ENCODE measurements at places on chromosomes 6 and 20.

DNA sequence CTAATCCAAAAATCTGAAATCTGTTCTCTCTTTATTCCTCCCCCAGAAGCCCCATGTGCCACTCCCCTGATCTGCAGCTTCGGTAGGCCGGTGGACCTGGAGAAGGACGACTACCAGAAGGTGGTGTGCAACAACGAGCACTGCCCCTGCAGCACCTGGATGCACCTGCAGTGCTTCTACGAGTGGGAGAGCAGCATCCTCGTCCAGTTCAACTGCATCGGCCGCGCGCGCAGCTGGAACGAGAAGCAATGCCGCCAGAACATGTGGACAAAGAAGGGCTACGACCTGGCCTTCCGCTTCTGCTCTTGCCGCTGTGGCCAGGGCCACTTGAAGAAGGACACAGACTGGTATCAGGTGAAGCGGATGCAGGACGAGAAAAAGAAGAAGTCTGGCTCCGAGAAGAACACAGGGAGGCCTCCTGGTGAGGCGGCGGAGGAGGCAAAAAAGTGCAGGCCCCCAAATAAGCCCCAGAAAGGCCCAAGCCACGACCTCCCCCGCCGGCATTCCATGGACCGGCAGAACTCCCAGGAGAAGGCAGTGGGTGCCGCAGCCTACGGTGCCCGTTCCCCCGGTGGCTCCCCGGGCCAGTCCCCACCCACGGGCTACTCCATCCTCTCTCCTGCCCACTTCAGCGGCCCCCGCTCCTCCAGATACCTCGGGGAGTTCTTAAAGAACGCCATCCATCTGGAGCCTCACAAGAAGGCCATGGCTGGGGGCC, 31.5 kb downstream of the HECA start:
- DNase-seq = no peak

DNA sequence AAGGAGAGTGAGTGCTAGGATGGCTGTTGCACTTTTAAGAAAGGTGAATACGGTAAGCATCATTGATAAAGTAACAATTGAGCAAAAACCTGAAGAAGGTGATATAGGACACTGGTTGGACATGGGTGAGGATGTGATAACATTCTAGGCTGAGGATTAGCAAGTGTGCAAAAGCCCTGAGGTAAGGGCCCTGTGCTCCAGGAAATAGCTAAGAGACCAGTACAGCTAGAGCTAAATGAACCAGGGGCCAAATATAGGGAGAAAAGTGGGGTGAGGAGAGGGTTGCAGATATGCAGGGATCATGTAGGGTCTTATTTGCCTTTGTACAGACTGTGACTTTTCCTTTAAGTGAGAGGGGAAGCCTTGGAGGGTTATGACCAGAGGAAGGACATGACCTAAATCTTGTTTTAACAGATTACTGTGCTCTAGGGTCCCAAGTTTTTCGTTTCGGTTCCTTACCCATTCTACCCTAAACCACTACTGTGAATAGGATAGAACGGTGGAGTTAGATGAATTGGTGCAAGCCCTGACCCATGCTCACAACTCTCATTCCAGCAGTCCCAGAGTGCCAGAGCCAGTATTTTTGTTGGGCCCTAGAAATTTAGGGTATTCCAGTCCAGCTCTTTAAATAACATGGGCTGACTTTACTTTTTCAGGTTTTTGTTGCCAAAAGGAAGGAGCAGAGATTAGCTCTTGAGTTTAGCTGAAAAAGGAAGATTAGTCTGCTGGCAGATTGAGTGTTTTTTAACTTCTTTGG, 10.7 kb downstream of the MAPK14 start:
- no peak for DNase-seq

DNA sequence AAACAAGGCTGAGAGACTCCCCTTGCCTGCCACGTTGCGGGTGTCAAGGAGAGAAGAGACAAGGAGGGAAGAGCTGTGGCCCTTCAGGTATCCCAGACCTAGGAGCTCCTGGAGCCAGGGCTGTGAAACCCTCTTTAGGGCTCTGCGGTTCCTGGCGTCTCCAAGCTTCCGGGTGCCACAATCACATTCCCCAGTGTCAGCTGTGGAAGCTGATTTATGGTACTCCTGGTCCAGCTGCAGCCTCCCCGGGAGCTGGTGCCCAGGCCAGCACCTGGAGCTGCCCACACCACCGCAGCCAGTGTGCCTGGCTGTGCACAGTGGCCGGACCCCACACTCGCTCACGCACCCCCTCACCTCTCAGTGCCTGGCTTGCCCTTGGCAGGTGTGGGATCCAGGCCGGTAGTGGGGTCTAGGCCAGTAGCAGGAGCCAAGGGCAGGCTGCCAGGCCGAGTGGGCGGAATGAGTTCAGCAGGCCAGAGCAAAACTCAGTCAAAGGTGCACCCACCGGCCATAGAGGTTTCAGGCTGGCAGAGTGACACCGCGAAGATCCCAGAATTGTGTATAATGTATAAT, 58.9 kb upstream of the L3MBTL3 start:
- DNase-seq = no peak

- no peak for DNase-seq
These were observed 316.6 kb downstream of the THBS2 start for GRCh38 chr6:168937054-168937453.

DNA sequence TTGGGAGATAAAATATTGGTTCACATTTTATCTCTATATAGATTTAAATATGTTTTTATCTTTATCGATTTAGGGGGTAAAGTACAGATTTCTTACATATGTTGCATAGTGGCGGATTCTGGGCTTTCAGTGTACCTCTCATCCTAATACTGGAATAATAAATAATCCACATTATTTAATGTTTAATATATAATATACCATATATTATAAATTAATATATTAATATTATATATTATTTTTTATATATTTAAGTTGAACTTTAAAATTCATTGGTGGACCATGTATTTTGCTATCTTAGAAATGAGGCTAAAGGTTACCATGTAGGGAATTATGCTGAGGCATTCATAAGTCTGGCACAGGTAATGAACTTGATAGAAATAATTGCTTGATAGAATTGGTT, 89.6 kb upstream of the POPDC3 start:
- no peak for DNase-seq

- peak; percentile 55 for DNase-seq
These were observed 156.9 kb downstream of the VEGFA start for GRCh38 chr6:43926634-43927531.

- DNase-seq = no peak
These were observed 42.3 kb downstream of the CCDC170 start for GRCh38 chr6:151536188-151536479.

DNA sequence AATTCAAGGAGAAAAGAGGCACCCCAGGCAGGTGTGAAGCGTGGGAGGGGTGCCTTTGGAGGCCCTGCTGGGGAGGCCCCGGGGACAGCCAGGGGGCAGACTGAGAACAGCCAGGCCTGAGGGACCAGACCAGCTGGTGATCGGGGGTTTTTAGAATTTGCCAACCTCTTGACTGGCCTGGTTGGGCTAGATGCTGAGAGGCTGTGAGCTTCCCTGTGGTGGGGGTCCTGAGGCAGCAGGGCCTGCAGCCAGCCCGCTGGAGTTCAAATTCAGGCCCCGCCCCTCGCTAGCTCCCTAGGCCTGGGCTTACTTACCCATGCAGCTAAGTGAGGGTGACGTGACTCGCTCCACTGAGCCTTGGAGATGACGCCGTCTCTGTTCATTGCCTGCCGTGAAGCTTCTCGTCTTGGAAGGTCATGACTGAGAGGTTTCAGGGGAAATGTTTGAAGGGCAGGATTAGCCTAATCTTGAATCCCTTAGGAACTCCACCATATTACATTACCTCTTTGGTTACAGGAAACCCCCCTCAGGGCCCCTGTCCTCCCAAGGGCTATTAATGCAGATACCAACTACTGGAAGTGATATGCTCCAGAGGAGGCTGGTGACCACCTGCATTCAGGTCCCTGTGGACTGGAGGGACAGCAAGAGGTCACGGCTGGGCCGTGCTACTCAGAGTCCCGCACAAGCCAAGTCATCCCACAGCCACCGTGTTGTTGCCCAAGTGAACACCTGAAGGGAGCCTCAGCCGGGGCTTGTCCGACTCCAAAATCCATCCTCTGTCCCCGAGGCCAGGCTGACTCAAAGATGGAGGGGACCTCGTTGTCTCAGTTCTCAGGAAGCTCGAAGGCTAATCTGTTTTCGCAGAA, 73.9 kb upstream of the DUSP22 start:
- DNase-seq = no peak

DNA sequence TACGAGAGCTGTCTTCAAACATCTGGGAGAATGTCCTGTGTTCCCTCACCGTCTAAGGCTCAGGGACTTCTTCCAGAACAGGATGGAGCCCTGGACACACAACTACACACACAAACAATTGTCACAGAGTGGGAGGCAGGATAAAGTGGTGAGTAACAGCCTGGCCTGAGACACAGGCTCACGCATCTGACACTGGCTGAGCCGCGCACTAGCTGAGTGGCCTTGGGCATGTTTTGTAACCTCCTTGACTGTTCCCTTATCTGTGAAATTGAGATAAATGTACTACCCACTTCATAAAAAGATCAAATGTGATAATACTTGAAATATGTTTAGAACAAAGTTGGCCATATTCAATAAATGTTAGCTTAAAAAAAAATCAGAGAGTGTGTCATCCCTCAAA, 132.4 kb upstream of the ARMC2 start:
- DNase-seq = no peak

- no peak for DNase-seq
These were observed 68.1 kb upstream of the TOP1 start for GRCh38 chr20:40960521-40960956.

GRCh38 chr20:24206995-24207394, 218.4 kb upstream of the GGTLC1 start:
- DNase-seq = no peak

DNA sequence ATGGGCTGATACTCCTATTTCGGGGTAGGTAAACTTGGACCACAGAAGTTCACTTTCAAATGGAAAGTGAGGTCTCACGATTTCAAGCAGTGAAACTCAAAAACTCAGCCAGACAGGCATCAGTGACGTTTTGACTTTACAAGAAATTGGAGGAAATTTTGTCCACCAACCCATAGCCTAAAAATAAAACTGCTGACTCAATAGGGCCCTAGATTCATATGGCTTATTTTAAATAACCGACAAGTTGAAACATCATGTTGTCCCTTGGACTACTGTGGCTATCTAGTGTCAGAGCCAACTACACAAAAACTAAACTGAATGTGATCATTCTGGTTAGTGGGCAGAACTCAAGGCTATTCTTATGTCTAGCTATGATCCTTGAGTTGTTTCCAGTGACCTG, 486.3 kb downstream of the GRIK2 start:
- no peak for DNase-seq

GRCh38 chr6:118401325-118401975, 146.6 kb upstream of the PLN start:
- DNase-seq = no peak

DNA sequence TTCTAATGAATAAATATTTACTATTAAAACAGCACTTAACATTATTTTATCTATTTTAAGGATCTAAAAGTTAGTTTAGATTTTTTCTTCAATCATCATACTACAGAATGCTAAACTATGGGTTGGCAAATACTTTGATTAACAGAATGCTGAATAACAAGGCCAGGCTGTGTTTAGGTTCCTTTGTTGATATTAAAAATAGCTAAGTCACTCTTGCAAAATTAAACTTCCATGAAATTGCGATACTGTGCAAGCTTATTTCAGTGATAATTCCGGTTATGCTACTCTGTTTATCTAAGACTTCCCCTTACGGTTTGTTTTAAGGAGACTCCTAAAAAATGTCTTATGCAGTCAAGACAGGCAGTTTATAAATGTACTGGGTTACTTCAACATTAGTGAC, 2.8 kb downstream of the RNF24 start:
- no peak for DNase-seq

DNA sequence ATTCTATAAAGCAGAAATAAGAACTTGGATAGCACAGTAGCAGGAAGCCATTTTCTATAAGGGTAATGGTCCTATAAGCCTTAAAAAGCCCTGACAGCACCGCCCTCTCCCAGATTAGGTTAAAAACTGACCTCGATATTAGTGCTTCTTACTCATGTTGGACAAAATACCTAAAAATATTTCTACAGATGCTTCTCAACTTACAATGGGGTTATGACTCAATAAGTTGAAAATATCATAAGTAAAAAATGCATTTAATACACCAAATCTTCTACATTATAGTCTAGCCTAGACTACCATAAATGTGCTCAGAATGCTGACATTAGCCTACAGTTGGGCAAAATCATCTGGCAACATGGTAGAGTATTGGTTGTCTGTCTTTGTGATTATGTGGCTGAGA, 70.3 kb downstream of the SESN1 start:
- no peak for DNase-seq

- no peak for DNase-seq
These were observed 3.9 kb downstream of the CCN2 start for GRCh38 chr6:131946992-131947955.

- DNase-seq = no peak
These were observed 14.3 kb upstream of the TSBP1 start for GRCh38 chr6:32386040-32386439.

DNA sequence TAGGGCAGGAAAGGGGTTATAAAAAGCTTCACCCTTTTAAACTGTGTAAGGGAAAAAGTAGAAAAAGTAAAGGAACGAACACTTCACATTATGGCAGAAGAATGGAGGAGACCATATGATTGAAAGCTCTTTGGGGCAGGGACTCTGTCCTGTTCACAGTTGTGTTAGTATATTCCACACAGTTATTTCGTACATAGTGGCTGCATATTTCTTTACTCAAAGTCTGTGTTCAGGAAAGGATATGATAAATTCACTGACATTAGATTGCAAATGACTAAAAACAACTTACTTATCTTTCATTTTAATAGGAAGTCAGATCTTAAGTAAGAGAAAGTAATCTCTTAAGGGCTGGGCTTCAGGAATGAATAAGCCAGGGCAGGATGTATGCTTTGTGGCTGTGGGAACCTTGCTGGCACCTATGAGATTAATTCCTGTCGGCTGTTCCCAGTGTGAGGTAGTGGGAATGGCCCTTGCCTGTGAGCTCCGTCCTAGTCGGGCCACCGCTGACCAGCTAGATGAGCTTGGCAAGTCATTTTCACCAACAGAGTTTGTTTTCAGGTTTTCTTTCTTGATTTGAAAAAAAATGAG, 11.2 kb downstream of the PPP1R14C start:
- no peak for DNase-seq

GRCh38 chr6:118372413-118372812, 175.7 kb upstream of the PLN start:
- no peak for DNase-seq

DNA sequence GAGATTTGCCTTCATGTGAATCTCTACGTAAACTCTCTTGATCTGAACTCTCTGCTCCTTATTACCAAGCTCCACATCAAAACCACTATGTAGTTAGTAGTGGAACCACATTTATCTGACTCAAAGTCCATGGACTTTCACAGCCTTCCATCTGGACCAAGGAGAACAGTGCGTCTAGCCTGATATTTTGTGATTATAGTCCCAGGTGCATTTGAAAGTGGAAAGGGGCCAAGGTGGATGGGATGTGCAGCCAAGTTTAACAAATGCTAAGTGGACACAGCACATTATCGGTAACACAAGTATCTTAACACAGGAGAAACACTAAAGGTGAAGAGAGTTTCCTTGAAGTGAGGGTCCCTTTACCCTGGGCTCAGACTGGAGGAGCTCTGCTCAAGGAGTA, 281.2 kb upstream of the SGK1 start:
- DNase-seq = no peak

DNA sequence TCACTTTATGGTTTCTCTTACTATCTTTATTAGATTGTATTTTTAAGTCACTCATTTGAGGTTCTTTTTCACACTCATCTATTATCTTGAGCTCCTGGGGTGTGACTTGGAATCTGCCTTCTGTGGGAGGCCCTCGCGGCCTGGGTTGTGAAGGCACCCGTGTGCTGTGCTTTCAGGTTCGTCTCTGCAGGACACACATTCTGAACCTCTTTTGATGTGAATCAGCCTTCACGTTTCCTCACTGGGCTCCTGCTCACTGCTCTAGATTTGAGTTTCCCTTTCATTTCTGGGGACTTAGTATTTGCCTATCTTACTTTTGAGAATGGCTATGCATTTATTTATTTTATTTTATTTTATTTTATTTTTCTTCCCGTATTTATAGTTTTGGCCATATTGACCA, 97.8 kb downstream of the PACRG start:
- DNase-seq = no peak

Measured in HuH-7.5 (cell line).